Sigmoid colon (tissue), 7 donors: ENCODE measurements at places on chromosomes 5 and 9.

DNA sequence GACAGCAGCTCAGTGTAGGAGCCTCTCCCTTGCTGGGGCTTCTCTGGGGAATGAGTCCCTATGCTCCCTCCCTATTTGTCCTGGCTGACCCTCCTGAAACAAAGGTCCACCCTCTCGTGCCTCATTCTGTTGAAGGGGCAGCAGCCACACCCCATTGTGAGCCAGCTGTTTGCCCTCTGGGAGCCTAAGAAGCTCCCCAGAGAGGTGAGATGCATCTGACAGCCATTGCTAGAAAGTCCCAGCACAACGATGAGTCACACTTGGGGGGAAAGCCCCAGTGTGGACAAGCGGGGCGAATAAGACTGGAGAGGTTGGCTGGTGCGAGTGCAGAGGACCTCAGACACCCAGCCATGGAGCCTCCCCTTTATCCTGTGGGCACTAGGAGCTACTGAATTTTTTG lies 101.4 kb downstream of the PPARGC1B start:
- H3K36me3 ChIP-seq = peaks cover 25% of the 10 kb centered on the region
- no peak for DNase-seq
- H3K4me1 ChIP-seq = no peaks in the 10 kb centered on the region
- H3K27me3 ChIP-seq = no peaks in the 10 kb centered on the region

DNA sequence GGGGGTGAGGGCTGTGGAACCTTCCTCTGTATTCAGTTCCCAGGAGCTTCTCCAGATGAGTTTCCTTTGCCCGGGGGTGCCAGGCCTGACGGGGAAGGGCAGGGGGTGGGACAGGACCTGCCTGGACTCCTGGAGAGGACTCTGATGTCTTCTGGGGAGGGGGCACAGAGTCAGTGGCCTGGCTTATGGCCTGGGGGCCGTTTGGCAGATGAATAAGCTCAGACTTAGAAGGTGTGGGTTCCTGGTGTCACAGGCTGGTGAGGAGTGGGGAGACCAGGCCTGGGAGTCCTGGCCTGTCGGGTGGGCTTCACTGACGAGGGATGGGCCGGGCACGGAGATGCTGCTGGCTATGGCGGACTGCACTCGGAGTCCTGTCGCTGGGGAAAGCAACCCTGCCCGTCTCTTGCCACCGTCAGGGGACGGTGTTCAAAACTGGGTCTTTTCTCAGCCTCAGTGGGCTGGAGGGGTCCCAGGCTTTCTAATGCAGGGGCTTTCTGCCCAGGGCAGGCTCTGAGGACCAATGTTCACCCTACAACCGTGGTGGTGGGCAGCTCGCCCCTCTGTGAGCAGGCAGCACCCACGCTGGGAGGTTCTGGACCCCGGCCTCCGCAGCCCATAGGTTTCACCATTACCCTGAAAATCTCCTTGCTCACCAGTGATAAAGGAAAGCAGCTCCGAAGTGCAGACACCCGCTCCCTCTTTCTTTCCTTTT lies 16.2 kb downstream of the COL5A1 start:
- peaks cover 88% of the 10 kb centered on the region for H3K4me1 ChIP-seq
- H3K4me3 ChIP-seq = no peak overlapping the region
- DNase-seq = peak; percentile 57
- peak overlapping the region; percentile 88 for H3K27ac ChIP-seq
- no peaks in the 10 kb centered on the region for H3K36me3 ChIP-seq
- no peaks in the 10 kb centered on the region for H3K27me3 ChIP-seq

DNA sequence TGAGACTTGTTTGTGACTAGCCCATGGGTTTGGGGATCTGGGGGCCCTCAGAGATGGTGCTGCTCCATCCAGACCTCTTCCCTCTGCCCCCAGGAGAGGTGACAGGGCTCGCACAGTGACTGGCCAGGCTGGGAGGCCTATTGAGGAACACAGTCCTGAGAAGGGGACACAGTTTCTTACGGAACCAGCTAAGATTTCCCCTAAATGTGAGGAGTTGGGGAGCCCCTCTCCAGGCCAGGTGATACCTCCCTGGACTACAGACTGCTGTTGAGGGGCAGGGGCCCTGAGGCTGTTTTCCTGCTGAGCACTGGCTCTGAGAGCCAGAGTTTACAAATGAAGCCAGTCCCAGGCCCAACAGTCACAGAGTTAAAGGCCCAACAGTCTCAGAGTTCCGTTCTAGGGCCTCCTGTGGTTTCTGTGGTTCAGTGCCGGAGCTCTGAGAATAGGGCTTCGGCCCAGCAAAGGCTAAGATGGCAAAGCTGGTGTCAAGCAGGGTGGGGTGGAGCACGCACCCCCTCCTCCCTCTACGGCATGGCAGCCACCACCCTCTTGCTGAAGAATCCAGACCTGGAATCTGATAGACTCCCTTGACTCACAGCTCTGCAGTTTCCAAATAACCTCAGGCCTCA lies 1.1 kb upstream of the SEMA4D start:
- H3K36me3 ChIP-seq = no peaks in the 10 kb centered on the region
- H3K4me1 ChIP-seq = peaks cover 20% of the 10 kb centered on the region
- DNase-seq = no peak
- no peak overlapping the region for H3K4me3 ChIP-seq
- H3K27me3 ChIP-seq = no peaks in the 10 kb centered on the region

GRCh38 chr5:55370291-55370925 lies 62.6 kb downstream of the MTREX start:
- H3K4me1 ChIP-seq = no peaks in the 10 kb centered on the region
- no peak overlapping the region for H3K4me3 ChIP-seq
- no peak overlapping the region for H3K27ac ChIP-seq
- DNase-seq = no peak
- no peaks in the 10 kb centered on the region for H3K27me3 ChIP-seq

- H3K27me3 ChIP-seq = no peaks in the 10 kb centered on the region
- H3K4me3 ChIP-seq = peak within 1 kb of the TSS; percentile 52
- no peaks in the 10 kb centered on the region for H3K36me3 ChIP-seq
Measured at GRCh38 chr9:35828716-35829083, at the start of gene FAM221B. Gene FAM221B (minus strand): TSS chr9:35828732. CDS start chr9:35826161, 2,571 bp downstream.
